PC-3 (cell line): ENCODE measurements at places on chromosomes 11 and 22.
A peak's percentile ranks its signal among the peaks of the same experiment; 100 is the strongest.

DNA sequence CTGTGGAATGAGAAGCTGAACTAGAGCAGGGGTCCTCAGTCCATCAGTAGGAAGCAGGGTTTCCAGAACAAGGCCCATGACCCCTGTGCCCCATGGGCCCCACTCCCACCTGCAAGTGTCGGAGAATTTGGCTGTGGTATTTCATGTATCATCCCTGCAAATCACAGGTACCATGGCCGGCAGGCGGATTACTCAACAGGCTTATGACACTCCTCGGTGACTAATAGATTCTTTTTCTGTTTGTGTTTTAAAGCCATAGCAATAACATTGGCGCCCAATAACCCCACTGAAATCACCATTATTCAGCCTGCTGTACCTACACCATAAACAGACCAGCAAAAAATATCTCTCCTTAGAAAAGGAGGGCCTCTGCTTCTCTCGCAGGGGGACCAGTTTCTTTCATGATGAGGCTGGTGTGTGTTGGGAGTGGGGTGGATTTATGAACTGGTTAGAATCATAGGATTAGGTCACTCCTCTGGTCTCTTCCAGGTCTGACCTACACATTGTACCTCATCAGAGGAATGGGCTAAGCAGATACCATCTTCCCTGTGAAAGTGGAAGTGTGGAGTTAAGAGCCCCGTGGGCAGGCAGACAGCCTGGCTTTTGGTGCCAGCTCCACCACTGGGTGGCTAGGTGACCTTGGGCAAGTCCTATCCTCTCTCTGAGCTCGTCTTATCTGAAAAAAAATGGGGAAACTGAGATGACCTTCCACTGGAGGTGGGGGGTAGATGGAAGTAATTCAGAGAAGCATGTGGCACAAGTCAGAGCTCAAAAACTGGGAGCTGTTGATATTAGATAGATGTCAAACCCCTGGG lies 60.2 kb upstream of the WNT11 start:
- DNase-seq = peak; percentile 96

GRCh38 chr22:48588878-48589450 lies 1238.7 kb downstream of the BRD1 start:
- DNase-seq = no peak

DNA sequence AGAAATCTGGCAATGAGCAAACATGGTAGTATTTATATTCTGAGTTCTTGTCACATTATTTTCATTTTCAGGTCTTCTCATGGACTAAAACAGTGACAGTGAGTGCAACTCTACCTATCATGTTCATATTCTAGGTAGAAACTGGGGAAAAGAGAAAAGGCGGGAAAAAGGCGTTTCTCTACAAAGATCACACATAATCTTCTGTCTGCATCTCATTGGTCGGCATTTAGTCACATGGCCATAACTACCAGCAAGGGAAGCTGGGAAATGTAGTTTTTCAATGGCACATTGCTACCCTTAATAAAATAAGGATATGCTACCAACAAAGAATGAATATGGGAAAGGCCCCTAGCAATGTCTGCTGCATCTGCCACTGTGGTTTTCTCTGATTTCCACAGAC lies 57.6 kb upstream of the B3GAT1 start:
- peak; percentile 7 for DNase-seq

- DNase-seq = no peak
Observed at GRCh38 chr11:111186308-111186915, 59.1 kb upstream of the POU2AF2 start.

DNA sequence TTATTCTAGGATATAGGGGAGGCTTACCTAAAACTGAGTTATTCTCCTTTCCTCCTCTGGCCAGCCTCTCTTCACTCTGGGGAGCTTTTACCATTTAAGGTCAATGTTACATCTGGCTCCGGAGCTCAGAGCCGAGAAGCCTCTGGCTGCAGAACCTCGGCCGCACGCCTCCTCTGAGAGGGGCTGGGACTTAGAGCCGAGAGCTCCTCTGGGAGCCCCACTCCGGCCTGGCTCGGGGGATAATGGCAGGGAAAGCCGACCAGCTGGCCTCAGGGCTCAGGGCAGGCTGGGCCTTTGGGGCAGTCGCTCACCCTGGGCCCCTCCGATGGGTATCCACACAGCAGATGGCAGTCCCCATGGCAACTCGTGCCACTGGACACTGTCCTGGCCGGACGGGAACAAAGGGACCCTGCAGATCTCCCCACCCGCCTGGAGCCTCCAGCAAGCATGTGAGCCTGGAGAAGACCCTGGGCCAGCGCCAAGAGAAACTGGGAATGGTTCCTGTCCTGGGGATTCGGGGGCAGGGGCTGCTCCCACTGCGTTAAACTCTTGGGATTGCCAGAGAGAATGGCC lies at the start of gene IRAG1:
TSS of gene IRAG1 (minus strand) at position 247 of the 573 bp plus-strand sequence. CDS start at position 94, 153 bp downstream.
- DNase-seq = no peak

GRCh38 chr11:79047321-79047720 lies 393.5 kb downstream of the TENM4 start:
- DNase-seq = no peak

DNA sequence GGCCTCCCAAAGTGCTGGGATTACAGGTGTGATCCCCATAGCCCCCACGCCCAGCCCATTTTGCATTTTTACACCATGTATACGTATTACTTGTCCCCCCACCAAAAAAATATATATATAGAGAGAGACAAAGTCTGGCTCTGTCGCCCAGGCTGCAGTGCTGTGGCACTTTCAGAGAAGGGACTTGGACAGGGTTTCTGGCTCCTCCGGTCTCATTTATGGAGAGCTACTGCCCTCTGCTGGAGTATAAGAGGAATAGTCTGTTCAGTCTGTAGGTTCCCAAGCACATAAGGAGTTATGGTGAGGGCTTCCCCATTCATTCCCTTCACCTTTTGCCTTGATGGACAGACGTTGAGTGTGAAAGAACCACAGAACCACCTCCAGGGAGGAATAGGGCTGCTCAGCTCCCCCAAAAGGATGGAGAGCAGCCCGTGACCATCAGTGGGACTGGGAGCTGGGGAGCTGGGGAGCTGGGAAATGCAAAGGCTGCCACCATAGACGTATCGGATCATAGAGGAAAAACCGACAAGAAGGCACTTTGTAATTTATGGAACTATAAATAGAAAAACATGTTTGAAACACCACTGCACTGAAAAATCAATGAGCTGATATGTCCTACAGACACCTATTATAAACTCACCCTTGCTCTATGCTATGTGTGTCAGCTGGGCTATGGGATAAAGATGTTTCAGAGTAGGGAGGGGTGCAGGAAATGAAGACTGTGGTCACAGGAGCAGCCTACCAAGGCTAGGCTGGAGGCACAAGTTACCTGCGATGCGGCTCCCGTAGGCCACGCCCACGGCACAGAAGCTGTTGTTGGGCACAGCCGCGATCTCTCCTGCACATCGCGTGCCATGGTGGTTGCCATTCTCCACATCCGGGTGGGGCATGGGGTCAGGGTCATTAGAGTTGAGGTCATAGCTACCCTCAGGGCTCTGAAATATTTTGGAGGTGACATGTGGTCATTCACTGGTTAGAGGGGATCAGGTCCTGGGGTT lies 5.2 kb downstream of the PCSK7 start:
- DNase-seq = peak; percentile 83

DNA sequence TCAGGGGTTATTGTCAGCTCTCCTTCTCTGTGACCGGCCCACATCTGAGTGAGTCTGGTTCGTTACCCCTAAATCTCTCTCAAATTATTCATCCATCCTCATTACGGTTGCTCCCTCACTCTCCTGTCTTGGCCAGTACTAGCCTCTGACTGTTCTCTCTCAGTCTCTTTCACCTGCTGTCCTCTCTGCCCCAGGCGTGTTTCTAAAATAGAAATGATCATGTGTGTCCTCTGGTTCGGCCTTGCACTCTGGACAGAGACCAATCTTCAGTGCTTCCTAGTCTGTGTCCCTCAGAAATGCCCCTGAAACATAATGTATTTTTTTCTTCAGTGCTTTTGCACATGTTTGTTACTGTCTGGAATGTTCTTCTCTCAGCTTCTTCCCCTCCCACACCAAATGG lies 4.9 kb downstream of the PSMD13 start:
- DNase-seq = no peak

- DNase-seq = no peak
Observed at GRCh38 chr22:24737582-24737981, 36.9 kb downstream of the PIWIL3 start.

DNA sequence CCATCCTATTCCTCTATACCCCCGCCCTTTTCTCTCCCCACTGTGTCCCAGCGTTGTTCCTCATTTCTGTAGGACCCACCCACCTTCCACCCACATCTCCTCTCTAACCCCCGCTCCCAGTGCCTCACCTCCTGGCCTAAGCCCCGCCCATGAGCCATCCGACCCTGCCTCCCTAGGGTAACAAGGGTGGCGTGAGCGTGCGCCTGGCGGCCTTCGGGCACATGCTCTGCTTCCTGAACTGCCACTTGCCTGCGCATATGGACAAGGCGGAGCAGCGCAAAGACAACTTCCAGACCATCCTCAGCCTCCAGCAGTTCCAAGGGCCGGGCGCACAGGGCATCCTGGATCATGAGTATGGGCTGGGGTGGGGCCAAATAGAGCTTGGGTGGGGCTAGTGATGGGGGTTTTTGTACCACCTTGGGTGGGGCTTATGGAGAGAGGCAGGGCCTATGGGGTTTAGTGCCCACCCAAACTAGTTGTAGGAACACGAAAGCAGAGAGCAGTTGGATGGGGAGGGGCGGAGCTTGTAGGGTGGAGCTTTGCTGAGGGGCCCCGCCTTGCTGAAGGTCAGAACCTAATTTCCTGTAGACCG lies 4.5 kb downstream of the INPP5J start:
- no peak for DNase-seq

DNA sequence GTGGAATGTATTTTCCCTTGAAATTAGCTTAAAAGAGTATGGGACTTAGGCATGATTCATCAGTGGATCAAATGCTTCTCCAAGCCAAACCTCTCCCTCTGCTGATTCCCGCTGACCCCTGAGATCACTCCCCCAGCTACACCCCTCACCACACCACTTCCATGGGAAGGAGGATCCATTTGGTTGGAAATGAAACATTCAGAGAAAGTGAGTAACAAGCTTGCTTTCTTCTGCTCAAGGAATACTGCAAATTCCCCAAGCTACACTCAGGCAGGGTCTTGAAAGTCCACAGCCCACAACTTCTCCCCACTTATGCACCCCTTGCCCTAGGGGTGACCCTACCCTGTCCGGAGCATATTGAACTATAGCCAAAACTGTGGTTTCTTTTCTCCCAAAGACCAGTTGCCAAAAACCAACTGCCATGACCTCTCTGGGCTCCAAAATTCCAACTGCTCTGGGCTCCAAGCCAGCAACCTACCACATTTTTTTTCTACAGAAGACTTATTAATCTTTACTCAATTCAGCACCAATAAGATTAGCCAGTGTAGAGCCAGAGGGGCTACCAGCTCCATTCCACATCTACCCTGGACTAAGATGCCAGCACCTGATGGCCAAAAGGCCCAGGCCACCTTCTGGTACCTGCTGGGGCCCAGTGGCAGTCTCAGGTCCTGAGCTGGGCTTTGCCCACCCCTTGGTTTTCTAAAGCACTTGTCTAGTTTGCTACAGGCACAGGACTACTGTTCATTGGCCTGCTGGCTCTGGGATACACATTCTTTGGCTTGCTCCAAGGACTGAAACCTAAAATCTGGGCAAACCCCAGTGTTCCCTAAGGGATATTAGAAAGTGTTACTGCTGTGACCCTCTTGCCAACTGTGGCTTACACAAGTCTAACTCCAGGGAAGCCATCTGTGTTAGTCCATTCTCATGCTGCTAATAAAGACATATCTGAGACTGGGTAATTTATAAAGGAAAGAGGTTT lies 101.1 kb downstream of the MICAL3 start:
- DNase-seq = peak; percentile 58

DNA sequence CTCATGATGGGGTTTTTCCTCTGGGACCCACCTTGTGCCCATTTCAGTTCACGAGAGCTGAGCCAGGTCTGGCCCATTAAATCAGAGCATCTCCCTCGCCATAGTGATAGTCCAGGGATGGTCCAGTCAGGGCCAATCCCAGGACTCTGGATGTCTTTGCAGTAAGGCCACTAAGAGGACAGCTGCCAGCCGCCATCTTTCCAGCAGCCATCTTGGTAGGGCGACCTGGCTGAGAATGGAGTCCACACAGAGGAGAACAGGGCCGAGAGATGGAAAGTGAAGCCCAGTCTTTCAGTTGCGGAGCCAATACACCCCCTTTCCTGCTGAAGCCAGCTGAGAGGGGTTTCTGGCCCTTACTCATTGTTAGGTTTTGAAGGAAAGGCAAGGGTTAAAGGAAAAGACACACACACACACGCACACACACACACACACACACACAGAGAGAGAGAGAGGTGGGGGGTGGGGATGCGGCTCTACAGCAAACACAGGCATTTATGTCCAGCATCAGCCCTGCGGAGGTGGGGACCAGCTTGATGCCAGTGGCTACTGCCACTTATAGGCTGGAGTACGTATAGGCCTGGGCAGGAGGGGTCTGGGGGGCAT lies 12.4 kb upstream of the KIAA0930 start:
- no peak for DNase-seq

GRCh38 chr22:50299785-50300619 lies 7.4 kb downstream of the PLXNB2 start:
- no peak for DNase-seq

- no peak for DNase-seq
Observed at GRCh38 chr22:23122992-23123803, 18.6 kb downstream of the RSPH14 start.

- no peak for DNase-seq
Observed at GRCh38 chr22:30921108-30921507, 47.5 kb downstream of the MORC2 start.

- peak; percentile 71 for DNase-seq
Observed at GRCh38 chr11:59283825-59284772, 71.4 kb upstream of the MPEG1 start.

- peak; percentile 64 for DNase-seq
Observed at GRCh38 chr11:78714539-78714938, 139.9 kb upstream of the NARS2 start.

- DNase-seq = no peak
Observed at GRCh38 chr11:68977781-68978625, 2.8 kb downstream of the MRGPRD start.

DNA sequence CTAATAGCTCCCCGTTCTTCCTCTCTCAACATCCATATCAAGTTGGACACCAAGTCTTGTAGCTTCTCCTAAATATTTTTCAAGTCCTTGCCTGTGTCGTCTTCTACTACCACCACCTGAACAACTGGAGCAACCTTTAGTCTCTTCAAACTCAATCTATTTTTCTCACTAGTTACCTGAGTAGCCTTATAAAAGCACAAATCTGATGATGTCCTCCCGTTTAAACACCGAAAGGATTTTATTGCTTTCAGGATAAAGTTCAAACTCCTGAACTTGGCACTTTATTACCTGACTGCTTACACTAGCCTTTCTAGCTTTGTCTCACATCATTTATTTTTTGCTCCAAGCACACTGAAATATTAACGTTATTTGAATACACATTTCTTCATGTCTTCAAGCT lies 1.3 kb upstream of the PAK1 start:
- no peak for DNase-seq

DNA sequence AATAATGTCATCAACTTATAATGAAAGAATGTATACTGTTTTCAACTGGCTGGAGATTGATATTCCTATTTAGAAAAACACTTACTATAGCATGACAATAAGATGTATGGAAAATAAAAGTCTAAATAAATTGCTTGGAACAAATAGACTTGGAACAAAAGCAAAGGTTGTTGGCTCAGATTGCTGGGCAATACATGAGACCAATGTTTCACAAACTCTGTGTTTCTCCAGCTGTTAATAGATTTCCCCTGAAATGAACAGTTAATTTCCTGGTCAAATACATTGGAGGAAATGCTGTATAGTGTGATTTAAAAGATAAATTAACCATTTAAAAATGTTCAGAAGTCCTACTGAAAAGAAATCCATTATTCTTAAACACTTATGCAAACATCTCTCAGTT lies 40.1 kb upstream of the CTSC start:
- no peak for DNase-seq
